Effector memory CD8-positive, alpha-beta T cell (primary cell): ENCODE measurements at places on chromosomes 6 and 20.
A peak's percentile ranks its signal among the peaks of the same experiment; 100 is the strongest.

DNA sequence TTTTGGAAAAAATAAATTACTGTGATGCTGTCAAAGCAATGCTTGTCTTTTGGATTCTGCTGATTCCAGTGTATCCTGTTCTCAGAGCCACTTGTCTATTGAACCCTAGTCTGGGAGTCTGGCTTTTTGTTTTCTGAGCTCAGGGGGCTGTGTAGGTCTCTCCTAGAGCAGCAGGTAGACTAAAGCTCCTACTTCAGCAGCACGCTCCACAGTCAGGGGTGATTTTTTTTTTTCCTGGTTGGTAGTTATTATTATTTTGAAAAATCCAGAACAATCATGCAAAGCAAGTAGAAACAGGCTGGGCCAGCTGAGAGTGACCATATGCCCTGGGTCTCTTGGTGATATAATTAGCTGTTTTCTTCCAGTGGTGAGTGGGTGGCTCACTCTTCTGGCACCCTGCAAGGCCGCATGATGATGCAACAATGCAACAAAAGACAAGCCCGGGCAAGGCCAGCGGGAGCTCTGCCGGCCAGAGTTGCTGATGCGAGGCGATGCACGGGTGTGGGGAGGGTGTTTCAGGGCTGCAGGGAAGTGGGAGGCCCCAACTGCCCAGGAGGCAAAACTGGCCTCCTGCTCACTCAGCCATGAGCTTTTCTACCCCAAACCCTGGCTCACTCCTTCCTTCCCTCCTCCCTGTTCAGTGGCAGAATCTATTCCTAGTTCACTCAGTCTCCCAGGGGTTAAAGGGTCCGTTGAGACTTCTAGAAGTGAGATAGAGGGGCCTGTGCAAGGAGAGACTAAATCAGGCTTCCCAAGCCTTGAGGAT is 11.5 kb upstream of the CDKN1A start:
- DNase-seq, result no peak

GRCh38 chr6:1945235-1945832 is 300.1 kb downstream of the GMDS start:
- no peak for DNase-seq

DNA sequence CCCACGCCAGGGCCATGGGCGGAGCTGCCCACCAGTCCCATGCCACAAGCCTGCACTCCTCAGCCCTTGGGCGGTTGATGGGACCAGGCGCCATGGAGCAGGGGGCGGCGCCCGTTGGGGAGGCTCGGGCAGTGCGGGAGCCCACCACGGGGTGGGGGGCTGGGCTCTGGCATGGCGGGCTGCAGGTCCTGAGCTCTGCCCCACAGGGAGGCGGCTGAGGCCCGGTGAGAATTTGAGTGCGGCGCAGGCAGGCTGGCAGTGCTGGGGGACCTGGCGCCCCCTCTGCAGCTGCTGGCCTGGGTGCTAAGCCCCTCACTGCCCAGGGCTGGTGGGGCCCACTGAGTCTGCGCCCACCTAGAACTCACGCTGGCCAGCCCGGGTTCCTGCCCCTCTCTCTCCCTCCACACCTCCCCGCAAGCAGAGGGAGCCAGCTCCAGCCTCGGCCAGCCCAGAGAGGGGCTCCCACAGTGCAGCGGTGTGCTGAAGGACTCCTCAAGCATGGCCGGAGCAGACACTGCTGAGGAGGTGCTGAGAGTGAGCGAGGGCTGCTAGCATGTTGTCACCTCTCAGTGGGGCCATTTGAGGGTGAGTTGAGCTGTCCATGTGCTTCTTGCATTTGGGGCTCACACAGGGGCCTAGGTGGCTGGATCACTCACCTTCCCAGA is 4.0 kb downstream of the MRAP2 start:
- DNase-seq, result no peak

GRCh38 chr6:148323344-148323743 is 19.3 kb upstream of the SASH1 start:
- DNase-seq, result no peak

DNA sequence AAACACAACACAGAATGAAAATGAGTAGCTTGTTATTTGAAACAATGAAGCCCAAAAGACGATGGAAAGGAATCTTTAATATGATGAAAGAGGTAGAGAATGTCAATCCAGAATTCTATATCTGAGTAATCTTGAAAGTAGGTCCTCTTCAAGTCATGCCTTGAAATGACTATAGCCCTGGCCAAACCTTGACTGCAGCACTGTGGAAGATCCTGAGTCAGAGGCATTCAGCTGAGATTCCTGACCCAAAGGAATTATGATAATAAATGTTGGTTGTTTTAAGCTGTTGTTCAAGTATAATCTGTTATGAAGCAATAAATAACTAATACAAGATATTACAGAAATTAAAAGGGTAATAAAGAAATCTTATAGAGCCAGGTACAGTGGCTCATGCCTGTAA is 64.8 kb downstream of the IBTK start:
- DNase-seq, result no peak

DNA sequence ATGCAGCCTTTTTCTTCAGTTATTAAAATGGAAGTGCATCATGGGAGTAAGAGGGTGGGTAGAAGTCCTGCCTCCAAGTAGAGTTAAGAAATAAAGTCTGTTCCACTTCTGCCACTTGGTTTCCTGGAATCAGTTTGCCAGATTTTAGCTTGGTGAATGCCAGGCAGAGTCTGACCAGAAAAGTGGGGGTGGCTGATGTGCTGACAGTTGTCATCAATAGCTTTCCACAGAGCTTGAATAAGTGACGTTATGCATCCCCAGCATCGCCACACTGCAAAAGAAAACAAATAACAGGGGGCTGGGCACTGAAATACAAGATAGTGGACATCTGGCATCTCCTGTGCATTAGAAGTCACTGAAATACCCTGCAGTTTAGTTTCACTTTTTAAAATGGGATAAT is 30.8 kb upstream of the CEP162 start:
- DNase-seq, result no peak

- DNase-seq, result no peak
Observed at GRCh38 chr6:31339210-31339609, 17.8 kb downstream of the HLA-B start.

GRCh38 chr20:21520702-21521595 is 7.1 kb upstream of the NKX2-2 start:
- no peak for DNase-seq

GRCh38 chr6:136546331-136546730 is 3.9 kb downstream of the MAP7 start:
- no peak for DNase-seq

GRCh38 chr6:25747477-25747876 is 7.1 kb upstream of the SLC17A4 start:
- no peak for DNase-seq

DNA sequence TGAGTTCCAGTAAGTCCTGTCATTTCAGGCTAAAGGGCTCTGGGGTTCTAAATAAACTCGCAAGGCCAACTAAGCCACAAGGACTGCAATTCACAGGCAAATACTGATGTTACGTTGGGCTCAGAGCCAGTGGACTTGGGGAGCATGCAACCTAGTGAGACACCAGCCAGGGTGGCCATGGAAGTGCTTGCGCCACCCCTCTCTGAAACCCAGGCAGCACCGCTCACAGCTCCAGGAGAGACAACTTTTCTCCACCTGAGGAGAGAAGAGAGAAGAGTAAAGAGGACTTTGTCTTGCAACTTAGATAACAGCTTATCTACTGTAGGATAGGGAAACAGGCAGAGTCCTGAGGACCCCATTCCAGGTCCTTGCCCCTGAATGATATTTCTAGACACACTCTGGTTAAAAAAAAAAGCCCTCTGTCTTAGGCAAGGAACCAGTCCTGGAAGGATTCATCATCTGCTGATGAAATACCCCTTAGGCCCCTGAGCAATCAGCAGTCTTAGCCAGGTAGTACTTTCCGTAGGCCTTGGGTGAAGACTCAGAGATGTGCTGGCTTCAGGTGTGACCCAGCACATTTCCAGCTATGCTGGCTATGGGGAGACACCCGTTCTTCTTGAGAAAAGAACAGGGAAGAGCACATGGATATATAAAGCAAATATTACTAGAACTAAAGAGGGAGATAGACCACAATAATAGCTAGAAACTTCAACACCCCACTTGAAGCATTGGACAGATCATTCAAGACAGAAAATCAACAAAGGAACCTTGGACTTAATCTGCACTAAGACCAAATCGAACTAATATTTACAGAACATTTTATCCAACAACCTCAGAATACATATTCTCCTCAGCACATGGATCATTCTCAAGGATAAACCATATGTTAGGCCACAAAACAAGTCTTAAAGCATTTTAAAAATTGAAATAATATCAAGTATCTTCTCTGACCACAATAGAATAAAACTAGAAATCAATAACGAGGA is 31.5 kb upstream of the TBC1D32 start:
- no peak for DNase-seq

DNA sequence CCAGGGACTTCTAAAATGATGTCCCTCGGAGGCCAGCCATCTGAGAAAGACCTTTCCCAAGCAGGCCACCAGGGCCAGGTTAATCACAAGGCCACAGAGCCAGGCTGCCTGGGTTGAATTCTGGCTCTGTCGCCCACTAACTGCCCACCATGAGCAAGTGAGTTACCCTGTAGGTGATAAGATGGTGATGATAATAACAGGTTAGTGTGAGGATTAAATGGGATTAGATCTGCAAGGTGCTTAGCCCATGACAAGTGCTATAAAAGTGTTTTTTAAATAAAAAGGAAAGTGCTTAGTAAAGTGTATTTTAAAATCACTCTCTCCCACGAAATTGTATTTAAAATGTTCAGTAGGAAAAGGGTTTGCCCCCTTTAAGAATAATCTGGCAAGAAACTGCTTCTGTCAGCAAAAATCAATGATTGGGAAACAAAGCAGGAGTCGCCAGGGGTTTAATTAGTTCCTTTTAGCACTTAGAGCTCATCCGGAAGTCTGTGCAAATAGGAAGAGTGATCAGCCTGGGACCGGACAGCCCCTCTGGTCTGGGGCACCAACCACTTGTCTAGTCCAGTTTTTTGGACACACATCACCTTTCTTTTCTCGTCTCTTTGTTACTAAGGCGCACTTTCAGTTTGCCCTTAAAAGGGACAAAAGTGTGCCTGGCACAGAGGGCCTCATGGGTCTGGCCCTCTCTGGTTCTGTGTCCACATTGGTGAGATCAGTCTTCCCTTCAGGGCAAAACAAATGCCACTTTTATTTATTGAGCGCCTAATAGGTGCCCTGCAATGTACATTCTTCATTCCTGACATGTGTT is 150.4 kb downstream of the GRM4 start:
- DNase-seq, result no peak

GRCh38 chr20:18632196-18632789 is 44.4 kb downstream of the DTD1 start:
- peak; percentile 37 for DNase-seq

DNA sequence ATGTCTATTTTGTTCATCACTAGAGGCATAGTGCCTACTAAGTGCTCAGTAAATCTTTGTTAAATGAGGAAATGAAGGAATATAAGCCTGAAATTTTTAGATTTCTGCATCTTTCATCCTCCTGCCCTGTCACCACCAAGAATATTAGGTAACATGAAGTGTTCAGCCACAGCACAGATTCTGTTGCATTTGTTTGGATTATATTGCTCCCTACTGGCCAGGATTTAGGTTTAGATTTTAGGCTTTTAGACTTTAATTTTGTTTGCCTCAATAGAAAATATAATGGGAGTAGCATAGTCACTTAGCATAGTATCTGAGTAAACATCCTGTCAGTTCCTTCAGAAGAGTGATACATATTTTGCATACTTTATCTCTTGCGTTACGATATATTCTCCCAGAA is 14.2 kb downstream of the FARS2 start:
- no peak for DNase-seq

DNA sequence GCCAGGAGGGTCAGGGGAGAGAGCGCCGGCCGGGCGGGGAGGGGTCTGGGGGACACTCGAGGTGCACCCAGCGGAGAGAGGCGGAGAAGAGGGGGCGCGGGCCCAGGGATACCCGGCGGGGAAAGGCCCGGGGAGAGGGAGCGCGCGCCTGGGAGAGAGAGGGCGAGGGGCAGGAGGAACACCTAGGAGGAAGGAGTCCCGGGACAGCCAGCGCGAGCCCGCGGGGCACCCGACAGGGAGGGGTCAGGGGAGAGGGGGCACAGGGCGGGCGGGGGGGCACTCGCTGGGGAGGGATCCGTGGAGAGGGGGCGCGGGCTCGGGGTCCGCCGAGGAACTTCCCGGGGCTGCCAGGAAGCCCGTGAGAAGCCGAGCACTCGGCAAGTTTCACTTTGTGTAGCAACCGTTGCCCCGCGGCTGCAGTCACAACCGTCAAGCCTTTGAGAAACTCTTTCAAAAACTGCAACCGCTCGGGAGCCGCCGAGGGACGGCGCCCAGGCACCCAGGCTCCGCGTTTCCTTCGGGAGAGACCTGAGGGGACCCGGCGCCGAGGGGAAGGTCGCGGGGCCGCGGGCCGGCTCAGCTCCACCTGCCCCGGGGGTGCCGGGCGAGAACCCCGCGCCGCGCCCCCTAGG is 471 bp downstream of the EZR start:
- DNase-seq, result peak; percentile 69

DNA sequence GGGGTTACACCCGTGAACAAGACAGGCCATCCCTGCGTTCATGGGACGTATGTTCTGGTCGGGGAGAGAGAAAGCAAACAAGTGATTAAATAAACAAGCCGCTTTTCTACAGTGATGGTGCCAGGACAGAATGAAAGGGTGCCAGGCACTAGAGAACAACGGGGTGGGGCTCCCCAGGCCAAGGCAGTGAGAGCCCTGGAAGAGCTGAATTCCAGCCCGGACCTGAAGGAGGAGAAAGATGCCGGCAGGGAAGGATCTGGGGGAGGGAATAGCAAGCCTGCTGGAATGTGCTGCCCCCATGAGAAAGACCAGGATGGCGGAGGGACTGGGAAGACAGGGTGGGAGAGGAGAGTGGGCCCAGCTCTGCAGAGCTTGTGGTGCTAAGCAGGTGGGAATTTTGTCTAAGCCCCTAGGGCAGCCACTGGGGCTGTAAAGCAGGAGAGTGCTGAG is 7.5 kb downstream of the SNAI1 start:
- no peak for DNase-seq

DNA sequence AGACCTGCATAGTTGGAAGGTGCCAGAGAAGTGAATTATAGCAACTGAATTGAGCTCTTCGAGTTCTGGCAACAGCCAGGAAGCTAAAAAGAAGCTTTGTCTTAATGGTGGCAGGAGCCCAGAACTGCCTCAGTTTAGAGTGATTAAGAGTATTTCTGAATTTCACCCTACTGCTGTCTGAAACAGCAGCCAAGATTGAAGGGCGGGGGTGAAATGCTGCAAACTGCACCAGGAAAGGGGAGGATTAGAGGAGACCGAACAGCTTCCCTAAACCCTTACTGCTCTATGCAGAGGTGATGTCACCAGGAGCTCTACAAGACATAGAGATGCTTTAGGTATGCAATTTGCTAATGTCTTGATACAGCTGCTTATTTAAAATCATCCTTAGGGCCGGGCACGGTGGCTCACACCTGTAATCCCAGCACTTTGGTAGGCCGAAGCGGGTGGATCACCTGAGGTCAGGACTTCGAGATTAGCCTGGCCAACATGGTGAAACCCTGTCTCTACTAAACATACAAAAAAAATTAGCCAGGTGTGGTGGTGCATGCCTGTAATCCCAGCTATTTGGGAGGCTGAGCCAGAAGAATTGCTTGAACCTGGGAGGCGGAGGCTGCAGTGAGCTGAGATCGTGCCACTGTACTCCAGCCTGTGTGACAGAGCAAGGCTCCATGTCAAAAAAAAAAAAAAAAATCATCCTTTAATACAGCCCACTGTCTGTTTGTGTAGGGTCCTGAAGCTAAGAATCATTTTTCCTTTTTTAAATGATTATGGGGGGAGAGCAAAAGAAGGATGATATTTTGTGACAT is 91.7 kb upstream of the IYD start:
- DNase-seq, result no peak

- no peak for DNase-seq
Observed at GRCh38 chr6:157659536-157660271, 163.3 kb upstream of the SNX9 start.
